NCI-H69 (cell line): ENCODE measurements at places on chromosomes 3 and 15.
A peak's percentile ranks its signal among the peaks of the same experiment; 100 is the strongest.

- no peak for DNase-seq
Measured at GRCh38 chr3:108103040-108103751, 12.4 kb upstream of the CD47 start.

DNA sequence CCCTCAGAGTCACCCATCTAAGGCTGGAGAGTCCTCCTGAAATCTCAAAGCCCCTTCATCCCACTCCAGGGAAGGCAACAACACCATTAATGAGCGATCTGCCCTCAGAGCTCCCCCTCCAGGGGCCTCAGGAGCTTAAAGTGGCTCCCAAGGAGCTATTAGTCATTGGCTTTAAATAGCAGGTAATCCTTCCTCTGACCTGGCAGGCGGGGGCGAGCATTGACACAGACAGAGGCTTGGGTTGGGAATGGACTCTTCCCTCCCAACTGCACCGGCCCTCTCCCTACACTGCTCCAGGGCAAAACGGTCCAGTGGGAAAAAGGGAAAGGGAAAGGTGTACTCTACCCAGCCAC is 1.4 kb downstream of the MFGE8 start:
- DNase-seq: no peak

DNA sequence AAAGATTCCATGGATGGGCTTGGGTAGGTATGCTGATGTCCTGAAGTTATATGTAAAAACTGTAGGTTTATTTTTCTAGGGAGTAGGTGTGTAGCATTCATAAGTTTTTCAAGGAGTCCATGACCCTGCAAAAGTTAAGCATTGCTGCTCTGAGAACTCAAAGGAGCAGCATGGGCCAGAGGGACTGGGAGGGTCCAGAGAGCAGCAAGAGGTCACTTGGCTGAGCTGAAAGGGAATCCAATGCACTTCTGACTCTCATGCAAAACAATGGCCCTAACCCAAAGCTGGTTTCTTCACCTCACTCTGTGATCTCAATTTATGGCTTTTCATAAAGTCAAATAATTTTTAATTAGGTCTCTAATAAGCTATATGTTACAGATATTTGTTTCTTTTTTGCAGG is 198.3 kb upstream of the GOLGA6L4 start:
- no peak for DNase-seq

DNA sequence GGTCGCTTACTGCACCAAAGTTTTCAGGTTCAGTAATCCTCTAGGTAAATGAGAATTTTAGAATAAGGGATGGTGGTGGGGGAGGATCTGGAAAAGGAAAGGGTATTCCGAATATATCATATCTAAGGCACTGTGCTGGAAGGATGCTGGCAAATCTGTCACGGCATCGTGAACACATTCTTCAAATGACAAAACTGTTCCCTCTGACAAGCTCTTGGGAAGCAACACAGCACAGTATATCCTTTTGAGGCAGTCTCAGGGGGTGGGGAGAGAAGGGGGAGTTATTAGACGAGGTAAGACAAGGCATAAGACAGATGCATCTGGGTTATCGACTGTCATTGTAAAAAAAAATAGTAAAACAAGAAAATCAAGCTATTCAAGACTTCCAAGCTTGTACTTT is 289.6 kb upstream of the LRRN1 start:
- DNase-seq: no peak

GRCh38 chr15:51114437-51115119 is 19.9 kb upstream of the TNFAIP8L3 start:
- no peak for DNase-seq

- no peak for DNase-seq
Measured at GRCh38 chr15:43219929-43220928, 589 bp downstream of the EPB42 start.

DNA sequence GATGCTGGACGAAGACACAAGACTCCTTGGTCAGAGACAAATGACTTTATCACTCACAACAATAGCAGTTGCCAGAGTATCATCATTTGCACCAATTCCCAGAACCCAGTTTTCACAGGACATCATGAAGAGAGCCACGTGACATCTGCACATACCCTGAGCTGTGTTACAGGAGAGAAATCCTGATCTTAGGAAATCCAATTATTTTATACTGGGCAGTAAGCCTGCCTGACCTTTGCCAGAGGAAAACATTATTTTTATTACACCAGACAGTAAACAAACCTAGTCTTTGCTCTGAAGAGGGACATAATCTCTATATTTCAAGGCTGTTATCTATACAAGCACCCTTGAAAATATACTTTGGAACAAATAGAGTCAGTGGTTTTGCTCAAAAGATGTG is 77.4 kb downstream of the ZBBX start:
- DNase-seq: no peak

DNA sequence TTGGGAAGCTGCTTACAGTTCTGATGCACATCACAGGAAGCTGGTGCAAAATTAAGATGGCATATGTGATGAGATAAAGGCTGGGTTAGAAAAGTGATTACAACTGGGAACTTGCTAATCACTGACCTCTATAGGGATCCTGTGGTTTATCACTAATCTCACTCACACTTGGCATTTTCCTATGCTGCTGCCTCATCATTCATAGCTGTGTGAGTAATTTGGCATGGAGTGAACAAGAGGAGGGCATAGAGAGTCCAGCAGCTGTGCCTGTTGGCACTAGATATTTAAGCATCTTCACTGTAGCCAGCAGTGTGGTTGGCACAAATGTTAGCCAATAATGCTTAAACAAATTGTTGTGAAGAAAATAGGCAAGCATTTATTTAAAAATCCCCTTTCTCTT is 217.7 kb upstream of the CGNL1 start:
- peak; percentile 87 for DNase-seq

DNA sequence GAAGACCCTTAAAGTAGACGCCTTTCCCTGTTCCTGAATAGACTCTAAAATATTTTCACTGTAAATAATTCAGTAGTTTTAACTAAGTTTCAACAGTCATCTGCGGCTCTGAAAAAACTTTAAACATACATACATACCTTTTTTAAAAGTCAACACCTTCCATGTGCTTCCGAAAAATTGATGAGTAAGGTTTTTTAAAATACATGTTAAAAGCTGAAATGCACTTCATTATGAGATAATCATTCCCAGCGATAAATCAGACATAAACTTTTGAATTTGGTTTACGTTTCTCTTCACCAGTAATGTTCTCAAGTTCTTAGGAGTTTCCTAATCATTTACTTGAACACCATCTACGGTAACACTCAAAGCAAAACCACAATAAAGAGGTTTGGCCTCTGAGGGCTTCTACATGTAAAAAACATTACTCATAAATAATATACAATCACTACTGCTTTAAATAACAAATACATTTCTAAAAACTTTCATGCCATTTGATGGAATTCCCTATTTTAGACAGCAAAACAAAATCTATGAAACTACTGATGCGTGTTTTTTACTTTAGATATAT is 403.5 kb downstream of the SHQ1 start:
- no peak for DNase-seq

GRCh38 chr3:181561139-181562031 is 150.3 kb upstream of the SOX2 start:
- peak; percentile 64 for DNase-seq

- no peak for DNase-seq
Measured at GRCh38 chr15:63805993-63806980, 27.5 kb downstream of the HERC1 start.

- peak; percentile 37 for DNase-seq
Measured at GRCh38 chr15:25775317-25775912, 87.7 kb downstream of the ATP10A start.

DNA sequence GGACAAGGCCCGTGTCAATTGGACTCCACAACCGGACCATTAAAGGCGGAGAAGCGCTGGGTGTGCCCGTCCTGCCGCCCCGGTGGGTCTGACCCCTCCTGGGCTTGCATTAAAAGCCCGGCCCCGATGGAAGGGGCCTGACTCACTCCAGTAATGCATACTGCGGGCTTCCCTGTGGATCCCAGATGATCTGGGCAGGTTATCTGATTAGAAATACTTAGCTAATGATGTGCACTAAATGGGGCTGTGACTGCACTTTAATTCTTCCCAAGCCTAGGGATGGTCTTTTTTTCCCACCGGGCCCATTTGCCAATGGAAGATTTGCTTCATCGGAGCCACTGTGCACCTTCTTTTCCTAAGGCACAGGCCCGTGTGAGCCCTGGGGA is 124.9 kb downstream of the TMEM266 start:
- no peak for DNase-seq

- no peak for DNase-seq
Measured at GRCh38 chr3:17678116-17678741, 64.2 kb downstream of the TBC1D5 start.

DNA sequence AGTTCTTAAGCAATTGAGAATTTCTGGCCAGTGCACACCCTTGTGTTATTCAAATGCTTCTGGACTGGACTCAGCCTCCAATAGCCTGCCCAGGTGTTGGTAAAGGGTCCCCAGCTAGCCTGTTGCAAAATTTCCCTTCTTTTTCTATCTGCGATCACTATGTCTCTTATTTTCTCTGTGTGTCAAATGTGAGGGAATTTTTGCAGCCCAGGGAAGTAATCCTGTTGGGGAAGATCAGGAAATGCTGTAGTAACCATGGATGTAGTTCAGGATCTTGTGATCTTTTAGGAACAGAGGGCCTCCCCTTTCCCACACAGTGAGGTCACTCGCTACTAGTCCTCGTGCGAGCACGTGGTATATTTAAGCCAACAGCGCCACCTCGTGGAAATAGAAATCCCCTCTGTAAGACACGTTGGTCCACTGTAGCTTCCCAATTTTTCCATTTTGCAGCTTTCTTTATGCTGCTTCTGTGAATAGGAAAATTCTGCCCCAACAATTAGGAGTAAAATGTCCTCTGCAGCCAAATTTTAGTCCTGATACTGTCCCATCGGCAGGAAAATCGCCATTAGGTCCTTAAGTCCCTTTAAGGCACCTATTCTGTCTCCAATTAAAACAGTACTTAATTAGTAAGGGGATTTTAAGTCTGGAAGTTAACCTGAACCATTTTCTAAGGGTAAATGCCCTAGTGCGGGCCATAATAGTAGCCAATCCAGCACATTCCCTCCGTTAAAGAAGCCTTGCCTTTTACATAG is 4.0 kb upstream of the SMCO1 start:
- peak; percentile 81 for DNase-seq

DNA sequence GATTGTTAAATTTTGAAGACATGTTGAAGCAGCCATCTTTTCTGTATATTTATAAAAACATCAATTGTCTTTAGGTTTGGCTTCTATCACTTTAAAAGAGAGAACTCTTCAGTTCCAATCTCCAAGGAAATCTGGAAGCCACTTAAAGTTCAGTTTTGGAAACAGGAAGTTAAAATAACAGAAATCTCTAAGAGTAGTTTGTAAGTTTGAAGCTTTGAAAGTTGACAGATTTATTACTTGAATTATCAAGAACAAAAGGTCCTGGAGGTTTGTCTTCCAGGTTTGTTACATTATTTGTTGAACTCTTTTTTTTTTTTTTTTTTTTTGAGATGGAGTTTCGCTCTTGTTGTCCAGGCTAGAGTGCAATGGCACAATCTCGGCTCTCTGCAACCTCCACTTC is 30.0 kb downstream of the RNF111 start:
- DNase-seq: no peak

- DNase-seq: no peak
Measured at GRCh38 chr3:28134198-28134597, 107.2 kb upstream of the CMC1 start.

- DNase-seq: no peak
Measured at GRCh38 chr3:156973954-156974353, 147.8 kb downstream of the LEKR1 start.
